Putamen (tissue), 1 donor: ENCODE measurements at places on chromosomes 6 and 20.

DNA sequence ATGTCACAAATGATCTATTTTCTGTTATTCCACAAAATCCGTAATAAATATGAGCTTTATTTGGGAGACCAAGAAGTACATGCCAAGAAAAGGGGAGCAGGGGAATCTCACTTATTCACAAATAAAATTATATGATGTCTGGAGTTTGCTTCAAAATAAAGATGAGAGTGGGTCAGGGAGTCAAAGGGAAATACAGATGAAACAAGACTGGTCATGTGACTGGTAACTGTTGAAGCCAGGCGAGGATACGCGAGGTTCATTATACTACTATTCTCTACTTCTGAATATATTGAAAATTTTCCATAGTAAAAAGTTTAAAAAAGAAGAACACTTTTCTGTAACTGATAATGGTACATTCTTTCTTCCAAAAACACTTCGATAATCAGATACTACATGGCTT lies 14.6 kb downstream of the EPB41L2 start:
- DNase-seq, result no peak

DNA sequence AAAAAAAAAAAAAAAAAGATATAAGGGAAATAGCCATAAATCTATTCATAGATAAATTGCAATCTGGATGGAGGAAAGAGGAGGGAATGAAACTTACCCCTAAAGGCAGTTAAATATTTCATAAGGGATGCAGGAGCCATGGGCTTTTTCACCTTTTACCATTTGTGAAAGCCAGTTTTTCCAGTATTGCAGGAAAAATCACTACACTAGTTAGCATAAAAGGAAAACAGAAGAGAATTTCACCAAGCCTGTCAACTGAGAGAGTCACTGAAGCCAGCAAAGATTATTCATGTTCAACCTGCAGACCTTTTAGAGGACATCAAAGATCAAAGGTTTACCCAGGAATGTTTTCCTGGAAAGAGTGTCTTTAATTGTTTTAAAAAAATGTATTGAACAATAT lies 969.7 kb downstream of the KIF16B start:
- no peak for DNase-seq

DNA sequence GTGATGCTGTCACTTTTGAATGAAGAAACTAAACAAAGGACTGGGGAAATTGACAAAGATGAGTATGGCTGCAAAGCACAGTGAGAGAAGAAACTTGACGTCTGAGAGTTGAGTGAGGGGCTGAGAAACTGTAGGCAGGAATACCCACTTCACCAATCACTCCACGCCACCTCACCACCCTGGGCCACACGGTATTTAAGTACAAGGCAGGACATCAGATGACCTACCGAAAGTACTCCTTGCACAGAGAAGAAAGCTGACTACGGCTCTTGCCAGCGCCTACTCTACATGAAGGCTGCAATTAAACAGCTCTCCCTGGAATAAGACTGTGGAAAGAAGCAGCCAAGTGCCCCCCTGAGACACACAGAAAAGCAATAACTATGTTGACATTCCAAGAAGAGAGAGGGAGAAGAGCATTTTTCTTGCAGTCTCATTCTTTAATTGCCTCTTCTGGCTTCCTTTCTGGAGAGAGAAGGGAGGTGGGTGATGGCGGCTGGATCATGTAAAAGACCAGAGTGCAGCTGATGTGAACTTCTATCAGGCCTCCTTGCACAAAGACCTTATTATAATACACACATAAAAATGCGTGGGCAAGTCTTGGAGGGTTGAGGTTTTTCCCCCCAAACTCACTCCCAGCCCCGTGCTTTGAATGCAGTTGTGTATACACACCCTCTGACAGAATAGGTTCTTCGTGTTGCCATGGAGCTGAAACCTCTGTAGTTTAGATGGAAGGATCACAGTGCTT lies 44.6 kb downstream of the HIVEP2 start:
- DNase-seq, result peak; percentile 59

DNA sequence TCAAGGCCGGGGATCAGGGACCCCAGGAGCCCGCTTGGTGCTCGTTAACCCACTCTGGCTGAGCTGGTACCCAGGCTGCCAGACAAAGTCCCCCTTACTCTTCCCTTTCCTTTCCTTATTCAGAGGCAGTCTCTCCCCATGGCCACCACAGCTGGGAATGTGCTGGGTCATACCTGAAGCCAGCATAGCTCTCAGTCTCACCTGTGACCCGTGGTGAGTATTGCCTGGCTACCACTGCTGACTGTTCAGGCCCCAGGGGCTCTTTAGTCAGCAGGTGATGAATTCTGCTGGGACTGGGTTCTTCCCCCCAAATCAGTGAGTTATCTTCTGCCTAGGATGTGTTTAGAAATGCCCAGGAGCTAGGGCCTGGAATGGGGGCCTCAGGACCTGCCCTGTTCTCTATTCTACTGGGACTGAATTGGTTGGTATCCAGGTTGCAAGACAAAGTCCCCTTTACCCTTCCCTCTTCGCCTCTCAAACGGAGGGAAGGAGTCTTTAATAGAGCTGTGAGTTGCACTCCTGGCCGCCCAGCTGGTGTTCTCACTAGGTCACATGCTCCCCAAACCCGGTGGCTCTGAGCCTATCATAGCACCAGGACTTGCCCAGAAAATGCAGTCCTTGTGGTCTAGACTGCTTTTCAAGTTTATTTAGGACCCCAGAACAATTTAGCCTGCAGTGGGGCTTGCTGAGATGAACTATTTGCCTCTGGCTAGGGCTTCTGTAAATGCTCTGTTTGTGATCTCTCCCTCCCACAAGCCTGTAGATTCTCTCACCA lies 64.6 kb downstream of the MYO6 start:
- no peak for DNase-seq

DNA sequence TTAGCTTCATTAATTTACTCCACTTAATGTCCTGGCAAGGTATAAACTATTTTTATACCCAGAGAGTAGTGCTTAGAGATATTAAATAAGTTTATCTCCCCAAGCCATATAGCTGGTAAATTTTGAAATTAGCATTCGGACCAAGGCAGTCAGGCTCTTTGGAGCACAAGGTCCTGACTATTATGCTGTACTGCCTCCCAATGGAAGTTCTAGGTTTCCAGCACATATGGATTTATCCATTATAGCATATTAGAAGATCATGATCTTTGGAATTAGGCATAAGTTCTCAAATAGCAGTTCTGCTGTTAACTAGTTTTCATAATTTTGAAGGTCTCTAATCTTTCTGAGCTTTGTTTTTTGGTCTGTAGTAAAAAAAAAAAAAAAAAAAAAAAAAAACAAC lies 835.3 kb upstream of the EPHA7 start:
- peak; percentile 12 for DNase-seq

GRCh38 chr20:19510611-19511010 lies 247.4 kb upstream of the RIN2 start:
- DNase-seq, result no peak

DNA sequence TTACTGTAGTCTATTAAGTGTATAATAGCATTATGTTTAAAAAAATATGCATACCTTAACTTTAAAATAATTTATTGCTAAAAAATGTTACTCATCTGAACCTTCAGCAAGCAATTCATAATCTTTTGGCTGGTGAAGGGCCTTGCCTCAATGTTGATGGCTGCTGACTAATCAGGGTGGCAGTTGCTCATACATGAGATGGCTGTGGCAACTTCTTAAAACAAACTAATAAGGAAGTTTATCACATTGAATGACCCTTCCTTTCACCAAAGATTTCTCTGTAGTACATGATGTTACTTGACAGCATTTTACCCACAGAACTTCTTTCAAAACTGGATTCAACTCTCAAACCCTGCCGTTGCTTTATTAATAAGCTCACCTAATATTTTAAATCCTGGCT lies 84.0 kb downstream of the TASP1 start:
- DNase-seq, result no peak

- no peak for DNase-seq
Measured at GRCh38 chr6:7236306-7237209, 76.4 kb downstream of the SSR1 start.

DNA sequence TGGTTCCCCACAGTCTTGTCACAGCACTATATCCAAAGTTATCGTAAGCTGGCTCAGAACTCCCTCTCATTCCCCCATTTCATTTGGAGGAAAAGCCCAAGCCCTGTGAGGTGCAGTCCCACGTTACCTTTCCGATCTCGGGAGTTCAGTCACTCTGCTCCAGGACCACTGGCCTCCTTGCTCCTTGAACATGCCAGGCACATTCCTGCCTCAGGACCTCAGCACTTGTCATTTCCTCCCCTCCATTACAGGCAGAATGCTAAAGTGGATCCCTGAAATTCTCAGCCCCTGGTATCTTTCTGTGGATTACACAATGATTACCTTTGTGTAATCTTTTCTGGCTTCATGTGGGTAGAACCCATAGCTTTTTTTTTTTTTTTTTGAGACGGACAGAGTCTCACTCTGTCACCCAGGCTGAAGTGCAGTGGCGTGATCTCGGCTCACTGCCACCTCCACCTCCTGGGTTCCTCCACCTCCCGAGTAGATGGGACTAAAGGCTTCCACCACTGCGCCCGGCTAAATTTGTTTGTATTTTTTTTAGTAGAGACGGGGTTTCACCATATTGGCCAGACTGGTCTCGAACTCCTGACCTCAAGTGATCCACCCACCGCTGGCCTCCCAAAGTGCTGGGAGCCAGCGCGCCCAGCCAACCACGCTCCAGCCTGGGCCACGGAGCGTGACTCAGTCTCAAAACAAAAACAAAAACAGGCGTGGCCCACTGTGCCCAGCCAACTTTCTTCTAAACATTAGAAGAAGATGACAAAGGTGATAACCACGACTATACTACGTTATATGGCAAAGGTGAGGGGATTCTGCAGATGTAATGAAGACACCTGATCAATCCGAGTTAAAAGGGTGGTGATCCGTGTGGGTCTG lies 4.0 kb upstream of the OXT start:
- no peak for DNase-seq

- DNase-seq, result no peak
Measured at GRCh38 chr20:48166082-48166835, 381.0 kb upstream of the SULF2 start.
